DMS 273 treated with DMSO at 0.1 percent for 48 hours (cell line): ENCODE measurements at places on chromosomes 12 and 14.

DNA sequence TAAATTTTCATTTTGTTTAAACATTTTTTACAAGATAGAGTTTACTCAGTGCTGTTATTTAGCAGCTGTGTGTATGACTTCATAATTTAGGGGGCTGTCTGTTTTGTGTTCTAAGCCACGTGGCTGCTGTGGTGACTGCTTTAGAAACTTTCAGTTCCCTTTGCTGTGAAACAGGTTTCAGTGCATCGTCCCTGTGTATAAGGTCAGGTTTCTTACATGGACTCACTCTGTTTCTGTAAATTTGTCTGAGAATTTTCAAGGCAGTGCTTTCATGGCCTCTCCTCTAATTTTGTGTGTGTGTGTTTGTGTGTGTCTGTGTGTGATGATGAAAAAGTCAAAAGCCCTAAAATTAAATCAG, 32.4 kb downstream of the BICD1 start:
- peak; percentile 43 for DNase-seq

GRCh38 chr12:62631471-62632410, 165.1 kb downstream of the MON2 start:
- peak; percentile 25 for DNase-seq

GRCh38 chr14:56659964-56660551, 80.5 kb downstream of the TMEM260 start:
- DNase-seq = peak; percentile 28

DNA sequence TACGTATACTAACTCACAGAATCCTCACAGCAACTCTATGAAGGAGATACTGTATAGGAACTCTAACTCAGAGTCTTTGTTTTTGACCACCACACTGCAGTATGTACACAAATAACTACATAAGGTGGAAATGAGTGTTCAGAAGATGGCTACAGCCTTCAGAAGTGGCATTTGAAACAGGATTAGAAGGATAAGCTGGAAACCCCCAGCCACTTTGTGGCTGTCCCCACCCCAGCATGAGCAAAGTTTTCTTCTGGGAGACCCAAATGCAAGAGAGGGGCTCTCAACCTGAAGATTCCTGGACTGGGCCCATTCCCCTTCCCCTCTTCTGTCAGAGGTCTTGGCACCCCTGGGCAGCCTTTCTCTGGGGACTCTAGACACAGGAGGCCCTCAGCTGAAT, 43.2 kb upstream of the PNMA1 start:
- no peak for DNase-seq

DNA sequence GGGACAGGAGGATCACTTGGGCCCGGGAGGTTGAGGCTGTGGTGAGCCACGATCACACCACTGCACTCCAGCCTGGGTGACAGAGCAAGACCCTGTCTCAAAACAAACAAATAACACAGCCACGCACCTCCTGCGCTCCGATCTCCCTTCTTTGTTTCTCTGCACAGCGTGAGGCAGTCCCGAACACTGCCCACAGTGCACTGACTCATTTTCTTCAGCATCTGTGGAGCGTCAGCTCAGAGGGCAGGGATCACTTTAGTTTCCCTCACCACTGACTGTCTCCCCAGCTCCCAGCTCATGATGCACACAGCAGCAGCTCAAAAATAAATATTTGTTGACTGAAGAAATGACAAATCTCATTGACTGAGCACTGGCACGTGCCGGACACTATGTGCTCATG, 883 bp upstream of the MYL2 start:
- DNase-seq = no peak
